ENCODE measurements at places on chromosomes 3 and 15. TPM values are rescaled to one million over a fixed set of nuclear protein-coding genes. Genes with fewer than 3 reads are reported as not detected.

The GALNT15 gene
- not detected for total RNA-seq

The EFCAB12 gene
- 0.14 TPM for total RNA-seq

The MLF1 gene
- total RNA-seq = not detected

The SHC4 gene
- total RNA-seq = not detected

- no peak overlapping the region for H3K27ac ChIP-seq
- no peaks in the 10 kb centered on the region for H3K4me1 ChIP-seq
- no peak for DNase-seq
- H3K27me3 ChIP-seq = no peaks in the 10 kb centered on the region
- H3K4me3 ChIP-seq = no peak overlapping the region
- no peaks in the 10 kb centered on the region for H3K36me3 ChIP-seq
Observed at GRCh38 chr3:7204848-7205156, 343.9 kb downstream of the GRM7 start.

DNA sequence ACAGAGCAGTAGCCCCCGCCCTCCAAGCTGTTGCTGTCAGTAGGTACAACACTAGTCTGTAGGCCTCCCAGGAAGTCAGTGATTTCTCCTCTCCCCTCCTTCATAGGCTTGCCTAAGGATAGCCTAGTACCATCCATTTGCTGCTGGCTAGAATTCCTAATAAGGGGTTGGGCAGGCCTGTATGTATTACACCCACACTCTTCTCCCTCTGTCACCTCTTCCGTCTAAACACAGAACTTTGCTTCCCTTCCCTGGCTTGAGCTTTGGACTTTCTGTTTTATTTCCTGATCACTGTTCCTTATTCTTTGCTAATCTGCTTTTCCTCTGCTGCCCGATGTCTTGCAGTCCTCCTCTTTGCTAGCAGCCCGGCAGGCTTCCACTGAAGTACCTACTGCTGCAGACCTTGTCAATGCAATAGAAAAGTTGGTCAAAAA lies 93.4 kb upstream of the UMPS start:
- 0 out of 2 replicates have a peak, but pooled peaks cover 4% of the 10 kb centered on the region for H3K36me3 ChIP-seq
- H3K27ac ChIP-seq = peak overlapping the region; percentile 76
- H3K27me3 ChIP-seq = no peaks in the 10 kb centered on the region
- H3K4me1 ChIP-seq = peaks cover 96% of the 10 kb centered on the region
- no peak overlapping the region for H3K4me3 ChIP-seq

- H3K36me3 ChIP-seq = no peaks in the 10 kb centered on the region
- no peaks in the 10 kb centered on the region for H3K27me3 ChIP-seq
- no peaks in the 10 kb centered on the region for H3K4me1 ChIP-seq
- DNase-seq = peak; percentile 28
Observed at GRCh38 chr15:83565553-83566159, 88.3 kb upstream of the ADAMTSL3 start.

DNA sequence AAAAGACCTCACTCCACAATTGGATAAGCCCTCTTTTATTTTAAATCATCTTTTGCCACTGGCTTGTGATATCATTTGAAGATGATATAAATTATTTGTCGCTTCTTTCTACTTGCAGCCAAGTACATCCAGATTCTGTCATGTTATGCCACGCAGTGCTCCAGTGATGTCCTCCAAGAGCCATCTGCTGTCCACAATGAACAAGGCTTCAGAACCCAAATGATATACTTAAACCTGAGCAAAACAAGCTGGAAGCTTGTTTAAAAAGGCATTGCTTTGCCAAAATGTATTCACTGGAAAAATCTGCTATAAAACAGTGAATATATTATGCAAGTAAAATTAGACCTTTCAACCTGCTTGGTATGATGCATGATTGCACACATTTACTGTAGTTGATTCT lies 58.8 kb upstream of the ARL6 start:
- no peak for DNase-seq
- H3K4me3 ChIP-seq = no peak overlapping the region
- no peaks in the 10 kb centered on the region for H3K36me3 ChIP-seq
- no peak overlapping the region for H3K27ac ChIP-seq
- H3K27me3 ChIP-seq = no peaks in the 10 kb centered on the region

DNA sequence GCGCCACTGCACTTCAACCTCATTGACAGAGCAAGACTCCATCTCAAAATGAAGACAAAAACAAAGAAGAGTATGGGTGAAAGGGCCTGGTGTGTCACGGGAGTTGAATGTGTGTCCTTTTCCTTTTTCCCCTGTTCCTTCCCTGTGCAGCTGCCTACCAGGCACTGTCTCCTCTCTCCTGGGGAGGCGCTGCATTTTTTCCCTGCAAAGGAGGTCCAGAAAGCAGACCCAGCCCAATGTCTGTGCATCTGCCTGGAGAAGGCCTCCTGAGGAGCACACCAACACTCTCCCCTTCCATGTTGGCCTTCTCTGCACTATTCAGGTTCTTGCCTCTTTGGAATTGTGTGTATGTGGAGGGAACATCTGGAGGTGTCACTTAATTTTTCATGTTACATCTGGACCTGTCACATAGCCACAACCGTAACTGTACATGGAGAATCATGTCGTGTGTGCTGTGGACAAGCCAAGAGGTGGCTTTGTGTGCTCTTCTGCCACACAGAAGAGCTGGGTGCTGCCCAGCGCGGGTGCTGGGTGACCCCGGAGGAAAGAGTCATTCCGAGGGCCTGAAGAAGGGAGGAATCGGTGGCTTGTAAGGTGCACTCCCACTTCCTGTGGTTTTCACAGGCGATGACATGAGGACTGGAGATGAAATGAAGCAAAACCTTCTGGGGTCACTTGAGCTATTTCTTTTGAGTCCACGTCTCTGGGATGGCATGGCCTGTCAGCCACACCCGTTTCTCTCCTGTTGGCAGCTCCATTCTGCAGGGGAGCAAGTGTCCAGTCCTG lies 46.5 kb upstream of the CGNL1 start:
- H3K4me1 ChIP-seq = peaks cover 33% of the 10 kb centered on the region
- H3K27me3 ChIP-seq = no peaks in the 10 kb centered on the region
- DNase-seq = no peak
- H3K36me3 ChIP-seq = no peaks in the 10 kb centered on the region
- H3K27ac ChIP-seq = no peak overlapping the region

GRCh38 chr3:132283440-132283839 lies 33.8 kb upstream of the ACP3 start:
- H3K4me1 ChIP-seq = peaks cover 32% of the 10 kb centered on the region
- no peaks in the 10 kb centered on the region for H3K27me3 ChIP-seq
- DNase-seq = no peak
- no peak overlapping the region for H3K4me3 ChIP-seq

All from Caco-2 (cell line).